ENCODE measurements at places on chromosomes 12 and 14.

DNA sequence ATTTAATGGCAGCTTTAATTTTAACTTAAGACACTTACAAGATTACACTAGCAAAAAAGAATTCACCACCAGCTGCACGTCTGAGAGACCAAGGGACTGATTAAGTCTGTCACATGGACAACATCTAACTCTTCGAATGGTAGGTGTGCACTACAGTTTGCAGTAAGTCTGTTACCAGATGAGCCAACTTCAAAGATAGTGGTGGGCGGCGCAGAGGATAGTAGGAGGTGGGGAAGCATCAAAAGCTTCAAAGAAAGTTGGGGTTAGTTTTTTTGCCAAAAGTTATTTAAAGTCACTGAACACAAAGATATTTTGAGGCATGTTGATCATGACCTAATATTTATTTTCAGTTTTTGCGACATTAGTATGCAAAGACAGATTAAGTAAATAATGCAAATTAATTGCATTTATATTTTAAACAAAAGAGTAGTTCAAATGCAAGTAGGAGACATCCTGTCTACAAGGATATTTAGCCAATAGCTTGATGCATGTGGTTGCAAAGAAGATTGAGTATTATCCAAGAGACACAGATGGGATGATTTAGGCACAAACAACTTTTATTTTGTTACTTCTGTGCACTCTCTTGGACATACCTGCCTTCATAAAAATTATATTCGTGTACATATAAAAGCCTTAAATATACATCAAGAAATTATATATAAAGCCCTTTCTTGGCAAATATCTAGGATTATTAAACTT is 327.7 kb downstream of the BMP4 start:
- no peak for DNase-seq

- DNase-seq, result no peak
Measured at GRCh38 chr12:100375038-100375735, 18.3 kb downstream of the SLC17A8 start.

DNA sequence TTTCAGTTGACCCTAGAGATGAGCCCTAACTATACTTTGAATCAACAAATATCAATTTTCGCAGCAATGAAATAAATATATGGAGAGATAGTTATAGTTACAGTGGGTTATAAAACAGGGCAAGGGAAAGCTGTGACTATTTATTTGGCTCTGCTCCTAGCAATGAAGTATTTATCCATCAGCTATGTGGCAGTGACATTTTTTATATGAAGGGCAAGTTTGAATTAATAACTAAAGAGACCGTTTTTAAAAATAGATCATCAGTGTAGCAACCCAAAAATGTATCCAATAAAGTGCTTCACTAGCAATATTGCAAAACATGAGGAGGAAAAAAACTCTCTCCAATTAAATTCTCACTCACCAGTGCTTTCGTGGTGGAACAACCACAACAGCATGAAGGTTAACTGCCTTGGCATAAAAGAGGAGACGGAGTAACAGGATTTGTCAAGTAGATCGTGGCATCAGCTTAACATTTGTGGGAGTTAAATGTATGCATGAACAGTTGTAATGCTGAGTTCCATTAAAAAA is 58.1 kb upstream of the NUDT4 start:
- no peak for DNase-seq

GRCh38 chr14:91255026-91255695 is 10.7 kb upstream of the GPR68 start:
- DNase-seq, result no peak

DNA sequence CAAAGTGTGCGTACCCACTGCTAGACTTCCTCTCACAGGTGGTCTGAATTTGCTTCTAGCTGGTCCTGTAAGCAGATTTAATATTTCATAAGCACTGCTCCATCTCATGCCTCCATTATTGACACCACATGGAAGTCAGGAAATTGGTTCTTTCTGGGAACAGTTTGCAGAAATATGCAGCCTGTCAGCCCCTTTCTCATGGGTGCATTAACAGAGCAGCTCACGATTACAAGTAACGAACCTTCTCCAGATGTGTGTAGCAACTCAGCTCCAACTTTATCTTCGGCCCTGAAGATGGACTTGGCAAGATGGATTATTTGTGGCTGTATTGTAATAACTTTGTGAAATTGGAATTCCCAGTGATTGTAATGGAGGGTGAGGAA is 214.5 kb upstream of the DDHD1 start:
- DNase-seq, result no peak

GRCh38 chr12:51335931-51336330 is 10.5 kb downstream of the CELA1 start:
- DNase-seq, result no peak

DNA sequence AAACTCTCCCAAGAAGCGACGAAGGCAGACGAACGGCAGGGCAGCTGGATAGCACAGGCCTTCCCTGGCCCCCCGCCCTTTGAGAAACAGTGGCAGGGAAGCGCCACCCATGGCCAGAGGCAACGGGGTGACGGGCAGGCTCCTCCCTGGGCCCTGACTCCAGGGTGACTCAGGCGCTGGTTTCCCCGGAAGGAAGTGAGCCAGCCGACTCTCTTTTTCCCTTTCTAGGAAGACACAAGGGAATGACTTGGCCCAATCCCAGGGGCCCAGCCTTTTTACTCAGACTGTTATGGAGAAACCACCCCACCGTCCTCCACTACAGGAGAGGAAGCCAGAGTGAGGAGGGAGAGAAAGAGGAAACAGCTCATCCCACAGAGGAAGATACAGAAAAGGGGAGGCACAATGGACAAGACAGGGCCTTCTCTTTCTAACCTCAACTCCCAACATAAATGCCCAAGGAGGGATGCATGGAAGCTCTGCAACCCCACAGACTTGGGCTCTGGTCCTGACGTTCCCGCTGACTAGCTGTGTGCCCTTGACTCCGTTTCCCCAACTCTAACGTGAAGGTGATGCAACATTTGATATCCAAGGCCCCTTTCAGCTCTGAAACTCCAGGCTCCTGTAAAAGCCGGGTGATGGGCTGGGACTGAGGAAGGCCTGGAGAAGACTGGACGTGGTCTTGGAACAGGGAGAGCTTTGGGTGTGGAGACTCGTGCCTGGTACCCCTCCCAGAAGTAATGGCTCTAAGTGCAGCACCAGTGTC is 27.9 kb downstream of the ACTN1 start:
- peak; percentile 73 for DNase-seq

GRCh38 chr14:66017927-66018326 is 468.2 kb upstream of the CCDC196 start:
- no peak for DNase-seq

GRCh38 chr14:92969430-92969829 is 46.5 kb downstream of the CHGA start:
- no peak for DNase-seq

DNA sequence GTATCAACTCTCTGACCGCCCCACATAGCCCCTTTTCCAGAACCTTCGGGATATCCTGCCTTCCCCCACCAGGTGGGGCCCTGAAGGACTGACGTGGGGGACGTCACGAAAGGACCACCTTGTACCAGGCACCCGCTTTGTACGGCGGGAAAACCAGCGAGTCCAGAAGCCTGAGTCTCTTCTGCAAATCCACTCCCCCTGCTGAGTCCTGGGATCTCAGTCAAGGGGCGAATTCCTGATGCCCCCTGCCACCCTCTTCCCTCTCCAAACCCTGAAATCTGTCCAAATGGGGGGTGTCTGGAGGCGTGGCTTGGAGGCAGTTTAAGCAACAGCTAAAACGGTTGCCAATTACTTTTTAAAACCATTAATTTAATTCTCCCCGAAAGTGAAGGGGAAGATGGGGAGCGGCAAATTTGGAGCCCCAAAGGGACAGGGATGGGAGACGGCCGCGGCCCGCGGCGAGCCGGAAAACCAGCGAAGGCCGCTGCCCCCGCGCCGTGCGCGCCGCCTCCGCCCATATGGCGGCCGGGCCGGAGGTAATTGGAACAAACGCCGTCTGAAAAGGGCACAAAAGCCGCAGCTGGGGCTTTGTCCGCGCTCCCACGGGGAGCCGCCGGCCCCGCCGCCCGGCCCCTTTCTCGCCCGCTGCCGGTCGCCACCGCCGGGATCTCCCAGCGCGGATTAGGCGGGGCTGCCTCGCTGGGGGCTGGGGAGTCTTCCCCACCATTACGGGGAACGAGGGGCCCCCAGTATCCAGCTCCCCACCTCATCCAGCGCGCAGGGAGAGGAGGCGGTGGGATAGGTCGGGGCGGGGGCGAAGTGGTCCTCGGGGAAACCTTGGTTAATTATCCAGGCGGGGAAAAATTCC is 6.6 kb downstream of the LHX5 start:
- DNase-seq, result no peak

DNA sequence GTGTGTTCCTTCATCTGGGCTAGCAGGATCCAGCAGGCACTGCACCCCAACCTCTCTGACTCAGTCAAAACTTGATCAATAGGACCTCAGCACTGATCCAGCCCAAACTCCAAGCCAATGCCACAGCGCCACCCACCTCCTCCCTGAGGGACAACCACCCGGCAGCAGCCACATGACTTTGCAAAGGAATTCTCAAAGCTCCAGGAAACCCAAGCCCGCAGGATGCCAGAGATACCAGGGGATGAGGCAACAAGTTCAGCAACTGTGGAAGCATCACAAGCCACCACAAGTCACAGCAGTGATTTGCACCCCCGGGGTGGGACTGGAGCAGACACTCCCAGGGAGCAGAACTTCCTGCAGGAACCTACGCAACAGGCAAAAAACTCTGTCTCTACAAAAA is 37.3 kb downstream of the ACTN1 start:
- DNase-seq, result peak; percentile 91

- DNase-seq, result no peak
Measured at GRCh38 chr14:22929961-22930364, 787 bp upstream of the PRMT5 start.

- DNase-seq, result no peak
Measured at GRCh38 chr12:132724506-132725241, 14.0 kb downstream of the PGAM5 start.

DNA sequence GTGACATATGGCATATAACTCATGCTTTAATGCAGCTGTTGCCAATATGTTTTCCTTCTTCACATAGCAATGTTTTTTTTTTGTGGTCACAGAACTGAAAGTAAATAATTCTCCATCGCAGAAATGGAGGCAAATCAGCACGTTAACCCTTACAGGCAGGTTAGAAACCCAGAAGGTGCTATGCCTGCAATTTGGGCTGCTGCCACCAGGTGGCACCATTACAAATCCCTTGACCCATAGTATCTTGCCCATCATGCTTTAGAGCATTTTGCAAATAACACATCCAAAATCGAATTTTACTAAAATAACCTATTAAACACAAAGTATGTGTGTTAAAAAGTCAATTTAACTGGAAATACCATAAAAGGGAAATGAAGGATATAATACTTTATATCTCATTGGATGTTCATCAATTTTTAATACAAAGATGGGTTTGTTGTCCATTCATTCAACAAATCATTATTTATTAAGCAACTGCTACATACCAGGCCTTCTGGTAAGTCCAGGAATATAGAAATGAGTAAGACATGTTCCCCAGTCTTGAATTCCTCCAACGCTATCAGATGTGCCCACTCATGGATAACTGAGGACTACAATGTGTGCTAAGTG is 340.1 kb downstream of the GLT1D1 start:
- no peak for DNase-seq

DNA sequence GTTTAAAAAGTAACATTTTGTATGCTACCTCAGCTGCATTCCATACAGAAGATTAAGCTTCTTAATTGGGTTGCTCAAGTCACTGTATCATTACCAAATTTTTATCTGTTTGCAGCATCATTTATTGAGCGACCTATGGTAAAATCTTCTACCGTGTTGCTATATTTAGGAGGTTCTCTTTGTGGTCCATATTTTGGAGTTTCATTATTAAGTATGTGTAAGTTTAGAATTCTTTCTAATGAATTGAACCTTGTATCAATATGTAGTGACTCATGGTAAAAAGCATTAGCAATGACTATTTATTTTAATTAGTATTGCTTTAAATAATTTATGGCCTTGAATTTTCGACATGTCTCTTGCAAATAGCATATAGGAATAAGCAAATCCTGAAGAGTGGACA is 42.2 kb downstream of the CSRP2 start:
- DNase-seq, result no peak

- peak; percentile 11 for DNase-seq
Measured at GRCh38 chr14:104865631-104866441, 768 bp downstream of the CEP170B start.

- DNase-seq, result no peak
Measured at GRCh38 chr12:29167988-29168387, 18.9 kb downstream of the FAR2 start.

DNA sequence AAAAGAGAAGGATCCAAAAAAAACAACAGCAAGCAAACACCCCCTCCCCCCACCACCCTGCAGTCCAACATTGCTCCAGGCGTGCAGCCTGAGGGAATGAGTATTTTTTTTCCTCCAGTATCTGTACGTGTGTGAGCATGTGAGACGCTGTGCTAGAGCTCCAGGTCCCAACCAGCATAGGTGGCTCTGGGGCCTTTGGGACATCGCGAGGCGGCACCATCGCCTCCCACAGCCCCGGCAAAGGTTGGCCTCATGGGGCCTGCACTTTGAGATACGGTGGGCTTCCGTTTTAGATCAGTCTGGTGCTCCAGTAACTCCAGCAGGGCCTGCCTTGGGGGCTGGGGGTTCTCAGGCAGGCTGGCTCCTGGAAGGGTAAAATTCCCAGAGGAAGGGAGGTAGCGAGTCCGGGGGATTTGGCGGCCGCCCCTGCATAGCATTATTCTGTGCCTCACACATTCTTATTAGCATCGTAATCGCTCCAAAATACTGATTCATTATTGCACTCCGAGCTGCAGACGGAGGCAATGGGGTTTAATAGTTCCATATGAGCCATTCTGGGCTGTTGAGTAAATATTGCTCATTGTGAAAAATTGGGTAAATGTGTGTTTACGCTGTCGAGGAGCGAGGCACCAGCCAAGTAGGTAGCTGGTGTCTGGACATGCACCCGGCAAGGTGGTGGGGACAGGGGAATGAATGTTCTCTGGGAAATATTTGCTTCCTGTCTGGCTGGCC is 143.1 kb upstream of the MYL2 start:
- DNase-seq, result no peak

- DNase-seq, result no peak
Measured at GRCh38 chr14:68976160-68977067, 2.7 kb downstream of the ACTN1 start.

GRCh38 chr12:108342985-108343384 is 3.9 kb upstream of the CMKLR1 start:
- no peak for DNase-seq

GRCh38 chr12:105076098-105076497 is 8.2 kb downstream of the ALDH1L2 start:
- peak; percentile 14 for DNase-seq

- DNase-seq, result no peak
Measured at GRCh38 chr12:32309811-32310736, 89.3 kb upstream of the FGD4 start.

- no peak for DNase-seq
Measured at GRCh38 chr14:92625213-92625612, 111.6 kb downstream of the RIN3 start.

- DNase-seq, result no peak
Measured at GRCh38 chr12:24814379-24815113, 134.4 kb downstream of the BCAT1 start.
